ENCODE measurements at places on chromosomes 5 and 9. TPM values are rescaled to one million over a fixed set of nuclear protein-coding genes. Genes with fewer than 3 reads are reported as not detected.

The SNCAIP gene
- total RNA-seq: not detected

The PCDHA12 gene
- total RNA-seq: not detected

The OLFML2A gene
- total RNA-seq: not detected

The ZNF367 gene
- total RNA-seq: 17.7 TPM

The PROB1 gene
- total RNA-seq: 4.3 TPM

The LHX3 gene
- 0.11 TPM for total RNA-seq

The FYB1 gene
- 161 TPM for total RNA-seq

The C5orf58 gene
- not detected for total RNA-seq

The SLC38A9 gene
- 19.5 TPM for total RNA-seq

All from activated naive CD4-positive, alpha-beta T cell treated with anti-CD3 and anti-CD28 coated beads, Interleukin-2, amount 50 U/mL, for 72 hours (primary cell).